ENCODE measurements at places on chromosomes 4 and X.

- DNase-seq: no peak
These were observed 24.9 kb upstream of the MAN2B2 start for GRCh38 chr4:6549890-6550620.

GRCh38 chr4:84877051-84877833 lies 89.2 kb downstream of the WDFY3 start:
- DNase-seq: no peak

- no peak for DNase-seq
These were observed 131.5 kb downstream of the PRSS12 start for GRCh38 chr4:118221227-118221800.

DNA sequence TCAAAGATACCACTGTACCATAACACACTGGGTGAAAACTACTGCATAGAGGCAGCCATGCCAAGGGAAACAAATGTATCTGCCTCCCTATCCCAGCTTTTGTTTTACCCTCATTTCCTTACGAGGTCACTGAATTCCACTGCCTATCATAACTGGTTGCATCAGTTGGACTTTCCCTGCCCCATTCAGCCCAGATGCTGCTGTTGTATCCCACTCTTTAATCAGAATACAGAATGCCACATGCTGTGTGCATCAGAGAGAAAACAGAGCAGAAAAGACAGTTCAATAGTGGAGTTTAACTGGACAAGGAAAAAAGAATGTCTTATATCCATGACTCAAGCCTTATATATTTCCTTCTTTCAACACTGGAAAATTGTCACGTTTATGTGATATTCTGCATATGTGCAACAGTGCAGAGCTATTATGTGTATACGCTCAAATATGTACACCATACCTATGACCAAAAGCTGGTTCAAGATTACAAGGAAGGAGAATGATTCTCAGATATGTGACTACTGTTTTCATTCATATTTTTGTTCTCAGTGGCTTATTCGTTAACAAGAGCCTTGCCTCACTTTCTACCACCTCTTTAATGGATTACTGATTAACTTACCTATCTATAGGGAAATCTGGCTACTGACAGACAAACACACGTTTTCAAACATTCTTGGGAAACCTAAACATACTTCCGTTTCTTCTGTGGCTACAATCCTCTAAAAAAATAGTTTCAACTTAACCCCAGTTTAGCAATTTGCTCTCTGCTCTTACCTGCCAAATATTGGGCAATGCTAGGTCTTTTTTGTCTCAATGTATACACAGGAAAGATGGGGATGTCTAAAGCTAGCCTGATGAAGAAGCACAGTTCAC lies 378.9 kb downstream of the SMARCA1 start:
- DNase-seq: no peak

GRCh38 chr4:139916041-139916440 lies 237.9 kb downstream of the MAML3 start:
- DNase-seq: no peak

DNA sequence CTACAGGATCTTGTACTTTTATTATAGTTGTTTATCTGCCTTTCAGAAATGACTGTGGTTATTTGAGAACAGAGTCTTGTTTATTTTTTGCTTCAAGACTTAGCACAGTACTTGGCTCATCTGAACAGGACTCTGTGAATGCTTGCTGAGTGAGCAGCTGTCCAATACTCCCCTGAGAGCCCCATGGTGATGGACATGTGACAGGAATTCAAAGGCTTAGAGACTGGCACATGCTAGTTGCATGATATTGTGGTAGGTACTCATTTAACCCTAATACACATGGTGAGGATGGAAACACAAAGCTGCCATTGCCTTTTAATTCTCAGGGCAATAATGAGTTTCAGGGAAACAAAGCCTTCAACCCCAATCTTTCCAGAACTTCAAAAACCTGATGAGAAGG lies 97.3 kb downstream of the GEMIN8 start:
- DNase-seq: no peak

GRCh38 chrX:39242187-39242586 lies 440.9 kb downstream of the MID1IP1 start:
- DNase-seq: no peak

- DNase-seq: no peak
These were observed 232.4 kb upstream of the BMP3 start for GRCh38 chr4:80798082-80798481.

DNA sequence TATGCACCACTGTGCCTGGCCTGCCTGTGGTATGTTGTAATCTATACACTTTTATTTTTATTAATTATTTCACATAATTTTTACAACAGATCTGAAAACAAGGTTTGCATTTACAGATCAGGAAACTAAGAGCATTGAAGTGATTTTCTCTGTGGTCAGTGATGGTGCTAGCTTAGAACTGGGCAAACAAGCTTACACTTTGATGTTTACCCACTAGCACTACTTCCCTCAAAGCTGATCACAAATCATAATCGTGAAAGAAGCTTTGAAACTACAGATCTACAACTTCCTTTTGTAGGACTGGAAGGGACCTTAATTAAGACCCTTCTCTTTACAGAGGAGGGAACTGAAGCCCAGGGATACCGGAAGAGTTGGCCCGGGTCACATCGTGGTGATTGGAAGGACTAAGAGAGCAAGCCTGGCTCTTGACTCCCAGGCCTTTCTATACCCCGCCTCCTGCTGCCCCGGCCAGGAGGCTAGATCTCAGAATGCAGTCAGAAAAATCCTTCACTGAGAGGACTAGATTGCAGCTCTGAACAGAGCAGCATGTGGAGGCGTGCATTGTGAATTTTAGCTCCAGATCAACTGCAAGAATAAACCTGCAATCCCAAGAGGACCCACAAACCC lies 93.7 kb upstream of the ZNF827 start:
- no peak for DNase-seq

DNA sequence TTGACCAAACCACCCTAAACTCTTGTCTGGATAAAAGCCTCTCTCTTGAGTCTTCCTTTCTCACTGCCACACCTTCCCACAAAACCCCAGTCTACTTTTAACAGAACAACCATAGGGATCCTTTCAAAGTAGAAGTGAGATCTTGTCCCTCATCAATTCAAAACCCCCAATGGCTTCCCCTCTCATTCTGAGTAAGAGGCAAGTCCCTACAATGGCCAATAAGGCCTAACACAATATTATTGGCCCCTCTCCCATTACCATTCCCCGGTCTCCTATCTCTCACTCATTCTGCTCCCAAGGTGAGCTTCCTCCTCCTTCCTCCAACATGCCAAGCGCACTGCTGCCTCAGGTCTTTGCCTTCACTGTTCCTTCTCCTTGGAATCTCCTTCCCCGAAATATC lies 57.1 kb downstream of the REELD1 start:
- no peak for DNase-seq

- DNase-seq: no peak
These were observed 90.4 kb downstream of the GPAT3 start for GRCh38 chr4:83626245-83626836.

- no peak for DNase-seq
These were observed 34.0 kb downstream of the LHFPL1 start for GRCh38 chrX:112645774-112646173.

GRCh38 chrX:42664680-42665079 lies 113.3 kb downstream of the PPP1R2C start:
- no peak for DNase-seq

- DNase-seq: no peak
These were observed 151.0 kb downstream of the TMEM164 start for GRCh38 chrX:110153896-110154295.

- DNase-seq: no peak
These were observed 907 bp upstream of the ATP10D start for GRCh38 chr4:47484168-47484567.

DNA sequence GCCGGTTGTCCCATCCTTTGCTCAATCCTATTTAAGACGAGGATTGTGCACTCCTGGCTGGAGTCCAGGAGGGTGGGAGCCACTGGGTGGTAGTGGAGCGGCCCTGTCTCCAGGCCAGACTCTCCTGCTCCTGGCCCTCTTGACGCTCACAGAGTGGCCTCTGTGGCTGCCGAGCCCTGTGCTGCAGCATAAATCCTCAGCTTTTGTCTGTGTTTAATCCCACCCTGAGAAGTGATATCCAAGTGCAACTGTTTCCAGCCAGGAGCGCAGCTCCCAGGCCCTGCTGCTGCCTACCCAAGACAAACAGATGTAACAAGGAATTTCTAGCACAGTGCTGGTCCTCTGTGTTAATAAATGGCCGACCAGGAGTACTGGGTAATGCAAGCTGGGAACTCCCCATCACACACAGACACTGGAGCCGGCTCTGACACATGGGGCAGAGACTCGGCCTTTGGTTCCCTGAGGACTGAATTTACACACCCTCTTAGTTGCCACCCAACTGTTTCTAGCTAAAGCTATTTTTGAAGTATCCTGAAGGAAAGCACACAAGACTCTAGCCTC lies 85.3 kb downstream of the GATB start:
- no peak for DNase-seq

- DNase-seq: no peak
These were observed 100.8 kb upstream of the SORBS2 start for GRCh38 chr4:185912779-185913178.

GRCh38 chr4:189048119-189048518 lies 892.6 kb upstream of the FRG1 start:
- no peak for DNase-seq

Measured in stimulated activated CD4-positive, alpha-beta T cell treated with anti-CD3 and anti-CD28 coated beads, Interleukin-2, amount 100 ng/mL, for 24 hours (primary cell).